ENCODE measurements at places on chromosomes 12 and 14. TPM values are rescaled to one million over a fixed set of nuclear protein-coding genes. Genes with fewer than 3 reads are reported as not detected.

- peaks cover 50% of the 10 kb centered on the region for H3K4me1 ChIP-seq
- H3K27me3 ChIP-seq: no peaks in the 10 kb centered on the region
- DNase-seq: peak; percentile 89
Measured at GRCh38 chr12:89160716-89161123, 191.6 kb downstream of the DUSP6 start.

RPL10L gene
- total RNA-seq: not detected

DNA sequence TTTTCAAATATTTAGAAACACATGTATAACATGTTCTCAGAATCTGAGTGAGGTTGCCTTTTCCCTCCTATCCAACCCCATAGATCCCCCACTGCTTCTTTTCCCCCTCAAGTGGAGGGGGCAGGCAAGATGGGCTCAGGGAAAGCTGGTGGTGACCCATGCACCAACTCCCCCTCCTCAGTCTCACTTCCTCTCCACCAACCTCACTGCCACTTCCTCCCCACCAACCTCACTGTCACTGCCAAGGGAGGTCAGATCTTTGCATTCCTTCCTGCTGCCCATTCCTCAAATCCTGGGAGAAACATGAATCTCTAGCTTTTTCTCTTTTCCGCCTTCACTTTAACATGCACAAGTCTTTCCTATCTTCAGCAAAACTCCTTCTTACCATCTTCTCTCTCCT, 48.7 kb downstream of the SPTB start:
- no peak overlapping the region for H3K4me3 ChIP-seq
- no peaks in the 10 kb centered on the region for H3K4me1 ChIP-seq
- no peaks in the 10 kb centered on the region for H3K36me3 ChIP-seq

DNA sequence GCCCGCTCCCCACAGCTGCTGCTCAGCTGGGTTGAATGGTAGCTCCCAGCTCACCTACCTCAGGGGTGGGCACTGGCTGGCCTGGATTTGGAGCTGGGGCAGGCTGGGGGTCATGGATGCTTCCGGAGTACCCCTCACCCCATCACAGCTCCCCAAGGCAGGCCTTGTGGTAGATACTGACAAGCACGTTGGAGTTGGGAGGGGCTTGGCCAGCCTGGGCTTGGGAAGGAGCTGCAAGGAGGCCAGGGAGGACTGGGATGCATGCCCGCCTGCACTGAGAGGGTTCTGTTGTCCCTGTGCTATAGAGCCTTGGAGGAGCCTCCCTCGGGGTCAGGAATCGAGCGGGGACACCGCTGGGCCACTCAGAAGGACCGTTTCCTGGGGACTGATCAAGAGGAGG, 14.2 kb downstream of the TMEM63C start:
- no peaks in the 10 kb centered on the region for H3K4me1 ChIP-seq
- no peak overlapping the region for H3K27ac ChIP-seq
- no peaks in the 10 kb centered on the region for H3K36me3 ChIP-seq
- no peak for DNase-seq
- H3K27me3 ChIP-seq: no peaks in the 10 kb centered on the region

GPR132 gene
- 0.04 TPM for total RNA-seq

PZP gene
- not detected for total RNA-seq

GRCh38 chr14:52824462-52824861, 33.1 kb upstream of the GNPNAT1 start:
- H3K27ac ChIP-seq: no peak overlapping the region
- H3K36me3 ChIP-seq: no peaks in the 10 kb centered on the region
- DNase-seq: no peak
- H3K4me3 ChIP-seq: no peak overlapping the region

DNAH10 gene
- 0.15 TPM for total RNA-seq

- no peak overlapping the region for H3K27ac ChIP-seq
- no peaks in the 10 kb centered on the region for H3K36me3 ChIP-seq
- H3K27me3 ChIP-seq: no peaks in the 10 kb centered on the region
- no peaks in the 10 kb centered on the region for H3K4me1 ChIP-seq
- no peak overlapping the region for H3K4me3 ChIP-seq
Measured at GRCh38 chr14:22811722-22812121, 3.5 kb downstream of the SLC7A7 start.

DNA sequence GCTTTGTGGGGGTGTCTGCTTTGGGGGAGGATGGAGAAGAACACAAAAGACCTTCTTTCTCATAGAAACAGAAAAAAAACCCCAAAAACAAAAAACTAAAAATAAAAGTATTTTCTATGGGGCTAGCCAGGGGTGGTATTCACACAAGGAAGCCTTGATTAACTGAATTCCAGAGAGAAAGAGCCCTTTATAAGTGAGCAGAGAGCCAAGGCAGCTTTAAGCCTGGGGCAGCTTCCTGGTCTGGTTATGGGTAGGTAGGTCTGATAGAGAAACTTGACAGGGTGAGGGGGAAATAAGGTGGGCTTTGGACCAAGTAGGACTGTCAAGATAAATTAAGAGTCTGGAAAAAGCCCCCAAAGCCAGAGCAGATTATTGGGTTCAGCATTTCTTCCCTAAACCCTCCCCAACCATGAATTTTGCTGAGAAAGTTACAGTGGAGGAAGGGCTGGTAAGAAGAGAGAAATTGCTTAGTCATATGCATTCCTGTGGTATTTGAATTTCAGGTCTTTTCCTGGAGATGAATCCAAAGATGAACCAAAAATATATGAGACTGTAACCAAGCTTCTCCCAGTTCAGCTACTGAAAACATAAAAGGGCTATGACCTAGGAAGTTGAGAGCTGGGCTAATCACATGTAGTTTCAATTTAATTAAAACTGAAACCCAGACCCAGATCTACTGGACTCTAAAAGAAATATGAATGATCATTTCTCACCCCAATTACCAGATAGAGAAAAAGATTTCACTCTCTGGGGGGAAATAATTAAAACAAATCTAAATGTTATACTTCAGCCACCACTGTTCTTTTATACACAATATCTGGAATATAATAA, 144.8 kb downstream of the TBC1D30 start:
- peaks cover 13% of the 10 kb centered on the region for H3K4me1 ChIP-seq
- DNase-seq: peak; percentile 77
- no peaks in the 10 kb centered on the region for H3K27me3 ChIP-seq

CLEC12A gene
- total RNA-seq: not detected
